ENCODE measurements at places on chromosomes 7 and 10.

GRCh38 chr10:2079603-2080078 is 342.3 kb upstream of the ADARB2 start:
- no peak for DNase-seq

DNA sequence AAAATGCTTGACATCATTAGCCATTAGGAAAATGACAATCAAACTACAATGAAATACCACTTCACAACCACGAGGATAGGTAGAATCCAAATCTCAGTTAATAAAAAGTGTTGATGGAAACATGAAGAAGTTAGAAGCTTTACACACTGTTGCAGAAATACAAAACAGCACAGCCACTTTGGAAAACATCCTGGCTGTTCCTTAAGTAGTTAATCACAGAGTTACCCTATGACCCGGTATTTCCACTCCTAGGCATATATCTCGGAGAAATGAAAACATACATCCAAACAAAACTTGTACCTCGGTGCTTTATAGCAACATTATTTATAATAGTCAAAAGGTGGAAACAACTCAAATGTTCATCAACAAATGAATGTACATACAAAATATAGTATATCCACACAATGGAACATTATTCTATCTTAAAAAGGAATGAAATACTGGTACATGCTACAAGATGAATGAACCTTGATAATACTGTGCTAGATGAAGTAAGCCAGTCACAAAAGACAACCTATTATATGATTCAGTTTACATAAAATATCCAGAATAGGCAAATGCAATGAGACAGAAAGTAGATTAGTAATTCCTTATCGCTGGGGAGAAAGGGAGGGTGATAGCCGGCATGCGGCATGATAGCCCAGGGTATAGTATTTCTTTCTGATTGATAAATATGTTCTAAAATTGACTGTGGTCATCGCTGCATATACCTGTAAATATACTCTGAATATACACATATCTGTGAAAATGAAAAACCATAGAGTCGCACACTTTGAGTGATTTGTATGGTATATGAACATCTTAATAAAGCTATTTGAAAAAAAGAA is 1.9 kb downstream of the VWDE start:
- no peak for DNase-seq

GRCh38 chr10:119211625-119212441 is 4.5 kb downstream of the GRK5 start:
- DNase-seq = no peak

GRCh38 chr10:43715334-43715733 is 66.7 kb upstream of the ZNF32 start:
- DNase-seq = no peak

DNA sequence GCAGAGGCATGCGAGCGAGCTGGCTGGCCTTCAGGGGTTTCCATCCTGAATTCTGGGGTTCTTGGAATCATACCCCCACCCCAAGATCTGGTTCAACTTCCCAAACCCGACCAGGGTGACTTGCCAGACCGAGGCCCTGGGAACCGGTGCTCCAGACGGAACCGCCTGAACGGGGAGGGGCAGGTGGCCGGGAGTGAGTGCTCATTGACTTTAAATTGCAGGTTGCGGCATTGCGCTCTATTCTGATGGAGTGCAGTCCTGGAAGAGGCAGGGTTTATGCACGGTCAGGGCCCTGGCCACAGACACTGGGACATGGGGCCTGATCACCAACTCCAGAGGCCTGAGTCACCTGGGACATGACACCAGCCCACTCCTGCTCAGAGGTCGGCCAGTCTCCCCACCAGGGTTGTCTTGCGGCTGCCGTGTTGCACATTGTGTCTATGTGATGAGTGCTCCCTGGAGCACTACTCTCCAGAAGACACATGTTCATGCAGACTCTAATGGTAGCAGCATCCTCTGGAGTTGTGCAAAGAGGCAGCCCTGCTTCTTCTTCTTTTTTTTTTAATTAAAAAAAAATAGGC is 5.8 kb upstream of the DDIT4 start:
- DNase-seq = no peak
